ENCODE measurements at places on chromosomes 6 and 20. TPM values are rescaled to one million over a fixed set of nuclear protein-coding genes. Genes with fewer than 3 reads are reported as not detected.

- DNase-seq = no peak
These were observed 11.3 kb downstream of the HBS1L start for GRCh38 chr6:135043364-135043763.

- DNase-seq = no peak
These were observed 195.9 kb upstream of the SULF2 start for GRCh38 chr20:47981222-47981621.

- DNase-seq = no peak
These were observed 67.0 kb downstream of the IYD start for GRCh38 chr6:150435832-150436231.

GRCh38 chr20:24773168-24773567 is 175.9 kb upstream of the CST7 start:
- no peak for DNase-seq

The IRAK1BP1 gene
- 0.56 TPM for total RNA-seq

GRCh38 chr20:326645-327185 is 1.4 kb downstream of the SOX12 start:
- DNase-seq = no peak

The GSTA2 gene
- not detected for total RNA-seq

The TUBB1 gene
- 18.8 TPM for total RNA-seq

DNA sequence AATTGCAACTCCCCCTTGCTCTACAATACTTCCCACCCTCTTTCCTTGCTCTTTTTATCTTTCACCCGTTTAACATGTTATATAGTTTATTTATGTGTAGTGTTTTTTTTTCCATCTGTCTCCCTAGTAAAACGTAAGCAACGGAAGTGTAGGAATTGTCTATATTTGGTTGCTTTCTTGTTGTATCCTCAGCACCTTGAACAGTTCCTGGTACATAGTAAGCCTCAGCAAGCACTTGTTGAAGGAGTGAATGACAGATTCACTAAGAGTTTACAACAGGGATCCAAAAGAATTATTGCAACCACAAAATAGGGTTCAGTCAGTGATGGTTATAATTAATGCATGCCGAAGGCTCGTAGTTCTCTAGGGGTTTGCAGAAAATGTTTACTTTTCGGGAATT is 242.7 kb downstream of the SAMD5 start:
- no peak for DNase-seq

GRCh38 chr6:169169375-169169774 is 84.3 kb downstream of the THBS2 start:
- DNase-seq = no peak

All from natural killer cell (primary cell).